Activated T-cell treated with anti-CD3 and anti-CD28 coated beads, Interleukin-2, amount 50 U/mL, for 1 hour (primary cell): ENCODE measurements at places on chromosomes 16 and 17.

GRCh38 chr16:84643180-84643583, 5.1 kb upstream of the KLHL36 start:
- DNase-seq, result no peak

- DNase-seq, result peak; percentile 86
Observed at GRCh38 chr17:34998205-34998604, 17.9 kb downstream of the LIG3 start.

GRCh38 chr16:8928467-8928957, 35.2 kb downstream of the USP7 start:
- DNase-seq, result no peak

- no peak for DNase-seq
Observed at GRCh38 chr17:76246080-76247066, 6.1 kb upstream of the RNF157 start.

DNA sequence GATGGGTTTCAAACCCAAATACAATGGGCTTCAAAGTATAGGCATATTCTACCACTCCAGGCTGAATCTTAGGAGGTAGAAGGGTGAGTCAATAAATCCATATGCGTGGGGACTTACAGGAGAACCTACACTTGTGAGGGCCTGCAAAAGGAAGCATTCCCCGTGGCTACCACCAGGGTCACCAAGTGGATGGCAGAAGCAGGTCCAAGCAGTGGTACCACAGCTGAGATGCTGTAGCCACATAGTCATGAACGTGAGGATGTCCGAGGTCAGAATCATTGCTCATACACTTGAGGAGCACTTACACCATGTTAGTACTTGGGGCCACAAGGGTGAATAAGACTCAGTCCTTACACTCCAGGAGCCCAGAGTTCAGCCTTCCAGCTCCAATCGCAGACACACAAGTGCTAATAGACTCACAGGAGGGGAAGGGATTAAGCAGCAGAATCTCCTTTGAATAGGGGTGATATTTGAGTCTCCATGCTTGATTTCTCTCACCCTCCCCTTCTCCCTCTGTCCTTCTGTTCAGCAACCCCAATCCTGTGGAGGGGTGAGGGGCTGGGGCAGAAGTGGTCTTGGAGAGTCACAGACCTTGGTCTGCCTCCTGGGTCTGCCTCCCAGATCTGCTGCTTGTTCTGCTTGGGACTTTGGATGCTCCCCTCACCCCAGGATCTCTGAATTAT, 42.5 kb upstream of the ASIC2 start:
- DNase-seq, result no peak

GRCh38 chr17:50689956-50690886, 17.5 kb downstream of the ANKRD40 start:
- no peak for DNase-seq
